Activated CD4-positive, CD25-positive, alpha-beta regulatory T cell treated with anti-CD3 and anti-CD28 coated beads, Interleukin-2, amount 50 U/mL, for 72 hours (primary cell): ENCODE measurements at places on chromosomes 3 and 15.

DNA sequence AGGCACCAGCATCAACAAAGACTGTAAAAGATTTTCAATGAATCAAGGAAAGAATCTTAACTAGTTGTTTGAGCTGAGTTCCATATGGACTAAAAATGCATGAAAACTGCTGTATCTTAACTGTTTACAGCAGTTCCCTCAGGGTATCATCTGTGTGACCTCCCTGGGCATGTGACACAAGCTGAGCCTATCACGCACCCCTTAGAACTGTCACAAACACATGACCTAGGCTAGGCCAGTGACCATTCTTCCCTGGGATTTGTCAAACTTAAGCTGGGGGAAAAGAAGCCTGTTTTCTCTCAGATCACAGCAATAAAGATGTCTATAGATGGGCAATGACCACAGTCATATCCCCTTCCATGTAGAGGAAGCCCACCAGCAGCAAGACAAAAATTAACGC, 35.7 kb downstream of the IGF2BP2 start:
- no peak for DNase-seq

DNA sequence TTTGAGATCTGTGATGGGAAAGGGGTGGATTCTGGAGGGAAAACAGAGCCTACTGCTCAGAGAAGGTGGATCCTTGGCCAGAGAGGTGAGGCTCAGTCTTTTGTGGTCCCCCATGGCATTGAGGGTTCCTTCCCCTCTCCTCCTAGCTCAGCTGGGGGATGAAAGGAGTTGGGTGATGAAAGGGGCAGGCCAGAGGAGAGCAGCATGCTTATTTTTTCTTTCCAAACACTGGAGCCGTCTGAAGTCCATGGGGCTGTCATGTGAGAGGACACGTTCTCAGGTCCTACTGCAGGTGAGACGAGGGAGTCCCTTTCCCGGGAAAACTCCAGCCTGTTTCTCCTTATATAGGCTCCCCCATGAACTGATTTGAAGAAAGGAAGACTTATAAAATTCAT, 71.4 kb downstream of the SCN5A start:
- no peak for DNase-seq

- DNase-seq: no peak
These were observed 114.5 kb downstream of the MEGF11 start for GRCh38 chr15:66138892-66139590.

GRCh38 chr15:70316059-70316600, 218.4 kb upstream of the TLE3 start:
- no peak for DNase-seq

- DNase-seq: no peak
These were observed 10.4 kb upstream of the FBXL22 start for GRCh38 chr15:63586790-63587189.

DNA sequence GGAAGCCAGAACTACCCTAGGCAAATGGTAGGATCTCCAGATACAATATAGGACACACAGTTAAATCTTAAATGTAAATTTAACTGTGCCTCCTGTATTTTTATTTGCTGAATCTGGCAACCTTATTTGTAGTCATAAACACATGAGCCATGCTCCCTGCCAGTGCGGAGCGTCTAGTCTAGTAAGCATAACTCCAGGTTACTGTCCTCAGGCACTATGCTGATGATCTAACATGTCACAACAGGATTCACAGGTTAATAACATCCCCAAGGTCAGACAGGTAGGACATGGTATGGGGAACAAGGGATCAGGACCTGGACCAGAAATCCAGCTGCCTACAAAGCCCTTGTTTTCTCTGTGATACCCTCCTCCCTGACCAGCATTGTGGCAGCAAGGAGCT, 305.1 kb downstream of the CACNA2D3 start:
- no peak for DNase-seq

DNA sequence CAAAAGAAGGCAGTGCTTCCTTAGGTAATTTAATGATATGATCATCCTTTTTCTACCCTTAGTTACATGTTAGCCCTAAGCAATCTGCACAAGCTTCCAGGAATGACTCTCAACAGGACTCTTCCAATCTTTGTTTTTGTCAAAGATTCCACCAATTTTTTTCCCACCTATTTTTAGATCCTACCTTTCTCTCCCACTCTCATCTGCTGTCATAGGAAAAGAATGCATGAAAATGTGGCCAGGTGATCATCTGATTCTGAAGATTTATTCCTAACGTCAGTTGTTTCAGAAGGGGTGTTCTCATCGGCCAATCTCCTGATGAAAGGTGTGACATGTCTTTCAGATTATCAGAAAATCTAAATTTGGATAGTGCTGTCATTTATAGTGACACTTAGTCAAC, 7.2 kb downstream of the CCDC54 start:
- no peak for DNase-seq

DNA sequence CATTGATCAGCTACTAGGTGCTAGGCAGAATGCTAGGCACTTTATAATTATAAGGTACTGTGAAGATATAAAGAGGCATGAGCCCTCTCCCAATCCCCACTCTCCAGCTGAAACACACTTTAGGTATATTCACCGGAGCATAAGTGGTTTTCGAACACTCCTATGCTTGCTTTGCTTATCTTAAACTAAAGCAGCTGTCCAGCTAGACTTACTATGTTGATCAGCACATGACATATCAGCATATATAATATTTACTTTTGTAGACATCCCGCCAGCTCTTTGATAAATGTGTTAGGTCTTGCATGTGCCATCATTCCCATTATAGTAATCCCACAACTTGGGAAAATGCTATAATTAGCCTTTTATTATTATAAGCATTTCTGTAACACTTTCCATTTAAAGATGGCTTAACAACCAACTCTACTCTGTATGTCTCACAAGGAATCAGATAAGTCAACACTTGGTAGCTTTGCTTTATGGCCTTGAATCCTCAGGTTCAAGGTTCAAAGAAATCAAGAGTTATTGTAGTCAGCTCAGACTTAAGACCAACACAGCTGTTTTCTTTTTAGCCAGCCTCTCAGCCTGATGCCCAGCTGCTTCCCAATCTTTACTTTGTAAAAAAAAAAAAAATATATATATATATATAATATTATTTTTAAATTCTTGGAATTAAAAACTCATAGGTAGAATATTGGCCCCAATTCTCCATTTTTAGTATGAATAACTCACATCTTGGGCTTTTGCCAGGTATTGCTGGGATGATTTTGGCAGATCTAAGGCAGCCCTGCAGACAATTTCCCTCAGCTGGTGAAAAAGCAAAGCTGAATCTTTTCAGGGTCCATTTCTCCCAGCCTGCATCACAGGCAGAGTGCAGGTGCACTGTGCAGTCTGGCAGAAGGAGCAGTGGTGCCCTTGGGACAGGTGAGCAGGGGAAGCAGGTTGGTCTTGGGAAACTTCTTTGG, 104.2 kb downstream of the THRB start:
- no peak for DNase-seq

GRCh38 chr15:47786371-47786770, 69.1 kb downstream of the SEMA6D start:
- DNase-seq: no peak

DNA sequence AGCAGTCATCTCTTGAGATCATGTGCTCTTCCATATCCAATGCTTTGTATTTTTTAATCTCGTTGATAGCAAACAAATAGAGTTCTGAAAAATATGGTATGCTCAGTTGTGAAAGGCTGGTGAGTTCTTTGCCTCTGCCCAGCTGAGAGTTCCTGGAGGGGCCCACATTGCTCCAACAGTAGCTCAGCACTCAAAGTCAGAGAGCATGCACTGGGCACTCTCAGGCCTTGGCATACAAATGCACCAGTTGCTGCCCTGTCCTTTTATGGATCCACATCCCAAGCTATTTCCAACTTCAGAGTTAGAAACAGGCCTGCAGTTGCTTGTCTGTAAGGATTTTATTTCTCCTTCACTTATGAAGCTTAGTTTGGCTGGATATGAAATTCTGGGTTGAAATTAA, 181.7 kb upstream of the CHRNA7 start:
- DNase-seq: no peak

DNA sequence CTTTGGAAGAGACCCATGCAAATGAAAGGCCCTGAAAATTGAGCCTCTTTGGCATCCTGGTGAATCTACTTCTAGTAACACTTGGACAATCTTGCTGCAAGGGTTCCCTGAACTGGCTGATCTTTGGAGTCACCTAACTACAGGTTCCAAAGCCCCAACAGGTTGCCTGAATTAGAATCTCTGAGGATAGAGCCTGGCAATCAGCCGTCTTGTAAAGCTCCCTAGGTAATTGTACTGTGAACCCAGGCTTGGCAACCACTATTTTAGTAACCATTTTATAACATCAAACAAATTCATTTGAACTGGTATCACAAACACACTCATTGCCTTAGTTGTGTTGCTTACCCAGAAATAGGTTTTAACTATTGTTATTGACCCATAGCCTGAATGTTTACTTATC, 20.1 kb downstream of the PAQR9 start:
- no peak for DNase-seq

GRCh38 chr3:138046955-138047354, 37.0 kb downstream of the CLDN18 start:
- no peak for DNase-seq
